A375 (cell line): ENCODE measurements at places on chromosomes 2 and 18. TPM values are rescaled to one million over a fixed set of nuclear protein-coding genes. Genes with fewer than 3 reads are reported as not detected.

The ZC3H15 gene
- total RNA-seq: 83.6 and 97.5 TPM in 2 replicates

The EVX2 gene
- 0.05 TPM in 1 of 2 replicates, not detected in the other for total RNA-seq

The CYS1 gene
- total RNA-seq: 0.13 and 1.7 TPM in 2 replicates

The TMEM247 gene
- total RNA-seq: not detected in 2 replicates

The POTEJ gene
- total RNA-seq: 0.03 and 0.19 TPM in 2 replicates

The PLCL1 gene
- 0.08 and 0.16 TPM in 2 replicates for total RNA-seq

The KCNF1 gene
- total RNA-seq: not detected in 2 replicates

The DQX1 gene
- total RNA-seq: not detected in 2 replicates

The CHRND gene
- not detected in 2 replicates for total RNA-seq

The CYBRD1 gene
- total RNA-seq: 10.3 and 12.3 TPM in 2 replicates

The C2orf66 gene
- total RNA-seq: 0.15 TPM in 1 of 2 replicates, not detected in the other

The TRABD2A gene
- 3.2 and 4.0 TPM in 2 replicates for total RNA-seq

The KCTD1 gene
- 11.8 and 12.5 TPM in 2 replicates for total RNA-seq

The LAMA1 gene
- total RNA-seq: 3.1 and 5.5 TPM in 2 replicates

The STPG4 gene
- 0.15 and 0.45 TPM in 2 replicates for total RNA-seq

The SLC20A1 gene
- 209 and 237 TPM in 2 replicates for total RNA-seq

The DBI gene
- 90.7 and 117 TPM in 2 replicates for total RNA-seq

The CPS1 gene
- 11.1 and 11.3 TPM in 2 replicates for total RNA-seq

The REEP1 gene
- total RNA-seq: 1.3 and 1.4 TPM in 2 replicates

The GPR39 gene
- 4.0 and 7.0 TPM in 2 replicates for total RNA-seq

The GDF7 gene
- 0.04 and 0.11 TPM in 2 replicates for total RNA-seq

The CNTNAP5 gene
- total RNA-seq: 0.11 TPM in 1 of 2 replicates, not detected in the other

The RGPD3 gene
- total RNA-seq: 0.08 TPM in 1 of 2 replicates, not detected in the other

The LGALSL gene
- 1.8 and 4.8 TPM in 2 replicates for total RNA-seq

The SPR gene
- total RNA-seq: 36.2 and 36.9 TPM in 2 replicates

The CBLN2 gene
- total RNA-seq: 0.19 and 0.68 TPM in 2 replicates

The KIF5C gene
- total RNA-seq: 4.1 and 4.7 TPM in 2 replicates

The CIB4 gene
- not detected in 2 replicates for total RNA-seq

The ATG16L1 gene
- total RNA-seq: 35.0 and 40.0 TPM in 2 replicates

The FKBP7 gene
- 8.6 and 13.4 TPM in 2 replicates for total RNA-seq

The COL6A3 gene
- total RNA-seq: 7.3 and 8.0 TPM in 2 replicates

The PGAP1 gene
- total RNA-seq: 2.4 and 2.9 TPM in 2 replicates

The EDAR gene
- total RNA-seq: not detected in 2 replicates

The RESP18 gene
- not detected in 2 replicates for total RNA-seq

The REG1A gene
- total RNA-seq: 0.37 TPM in 1 of 2 replicates, not detected in the other

The NYAP2 gene
- total RNA-seq: not detected in 2 replicates

The UPP2 gene
- total RNA-seq: not detected in 2 replicates

The ABCB11 gene
- total RNA-seq: not detected in 2 replicates

The CTLA4 gene
- total RNA-seq: 0.83 and 2.7 TPM in 2 replicates

The CD8B gene
- total RNA-seq: not detected in 2 replicates

The CCDC178 gene
- not detected in 2 replicates for total RNA-seq

The UGT1A10 gene
- total RNA-seq: not detected in 2 replicates

The ASB18 gene
- total RNA-seq: not detected in 2 replicates

The RPRM gene
- 0.75 and 1.8 TPM in 2 replicates for total RNA-seq

The COL4A4 gene
- 0.05 and 0.11 TPM in 2 replicates for total RNA-seq

The KIAA2012 gene
- total RNA-seq: 0.08 TPM in 1 of 2 replicates, not detected in the other
